NCI-H2107 (cell line): ENCODE measurements at places on chromosomes 4 and X.

- DNase-seq, result no peak
These were observed 217.3 kb upstream of the TAPT1 start for GRCh38 chr4:16443504-16444088.

DNA sequence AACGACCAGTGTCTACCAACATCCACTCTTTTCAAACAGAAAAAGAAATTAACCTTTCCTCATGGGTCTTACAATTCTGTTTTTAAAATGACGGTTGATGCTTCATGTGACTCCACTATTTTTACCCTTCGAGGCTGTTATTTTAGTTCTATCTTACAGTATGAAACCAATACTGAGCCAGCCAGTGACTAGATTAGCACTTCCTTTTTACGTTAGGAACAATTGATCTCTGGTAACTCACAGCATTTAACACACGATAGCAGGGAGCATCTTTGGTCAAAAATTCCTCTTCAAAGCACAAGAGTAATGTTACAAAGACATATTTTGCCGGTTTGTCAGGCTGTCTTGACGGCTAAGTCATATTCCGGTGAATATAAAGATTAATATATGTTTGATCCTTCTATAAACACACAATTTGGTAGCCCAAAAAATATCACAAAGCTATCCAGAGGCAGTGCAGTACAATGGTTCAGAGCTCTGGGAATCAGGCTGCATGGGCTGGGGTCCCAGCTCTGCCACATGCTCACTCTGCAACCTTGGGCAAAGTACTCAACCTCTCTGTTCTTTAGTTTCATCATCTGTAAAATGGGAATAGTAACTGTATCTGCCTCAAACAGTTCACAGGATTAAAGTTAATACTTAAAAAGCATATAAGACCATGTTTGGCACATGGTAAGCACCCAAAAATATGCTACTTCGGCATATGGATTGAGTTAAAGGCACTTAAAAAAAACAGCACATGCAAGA, 62.9 kb upstream of the TXK start:
- no peak for DNase-seq

- DNase-seq, result no peak
These were observed 317.5 kb downstream of the DHRSX start for GRCh38 chrX:2183193-2183725.

- DNase-seq, result no peak
These were observed 666.2 kb downstream of the DMD start for GRCh38 chrX:32545101-32545500.

- DNase-seq, result no peak
These were observed 95.3 kb downstream of the GRID2 start for GRCh38 chr4:92399032-92399431.

GRCh38 chrX:134782796-134783195, 124.5 kb upstream of the PLAC1 start:
- no peak for DNase-seq

GRCh38 chr4:720111-720860, 14.7 kb downstream of the PCGF3 start:
- no peak for DNase-seq

DNA sequence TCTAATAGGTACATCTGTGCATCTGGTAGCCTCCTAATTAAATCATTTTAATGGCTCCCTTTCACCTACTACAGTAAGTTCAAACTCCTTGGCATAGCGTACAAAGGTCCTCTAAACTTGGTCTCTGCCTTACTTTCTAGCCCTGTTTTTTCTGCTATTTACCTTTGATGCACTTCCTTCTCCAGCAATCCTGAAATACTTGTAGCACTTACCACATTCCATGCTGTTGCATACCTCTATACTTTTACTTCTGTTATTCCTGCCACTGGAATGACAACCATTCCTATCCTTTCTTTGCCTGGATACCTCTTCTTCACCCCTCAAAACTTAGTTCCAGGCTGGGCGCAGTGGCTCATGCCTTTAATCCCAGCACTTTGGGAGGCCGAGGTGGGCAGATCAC, 56.6 kb upstream of the LHFPL1 start:
- DNase-seq, result no peak

GRCh38 chrX:11309220-11309619, 16.0 kb downstream of the AMELX start:
- DNase-seq, result no peak

DNA sequence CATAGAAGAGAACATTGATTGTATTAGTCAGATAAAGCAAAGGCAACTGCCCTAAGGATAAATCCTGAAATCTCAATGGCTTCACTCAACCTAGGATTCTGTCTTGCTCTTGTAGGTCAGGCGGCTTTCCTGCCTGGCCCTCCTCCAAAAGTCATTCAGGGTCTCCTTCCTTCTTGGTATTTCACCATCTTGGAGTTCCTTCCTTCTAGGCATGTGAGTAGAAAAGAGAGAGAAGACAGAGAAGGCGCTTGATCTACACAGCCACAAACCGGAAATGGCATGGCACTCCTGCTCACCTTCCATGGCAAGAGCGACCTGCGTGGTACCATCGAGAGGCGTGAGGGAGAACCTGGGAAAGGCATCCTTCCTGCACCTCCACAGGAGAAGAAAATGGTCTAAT, 45.3 kb upstream of the HELT start:
- DNase-seq, result no peak

DNA sequence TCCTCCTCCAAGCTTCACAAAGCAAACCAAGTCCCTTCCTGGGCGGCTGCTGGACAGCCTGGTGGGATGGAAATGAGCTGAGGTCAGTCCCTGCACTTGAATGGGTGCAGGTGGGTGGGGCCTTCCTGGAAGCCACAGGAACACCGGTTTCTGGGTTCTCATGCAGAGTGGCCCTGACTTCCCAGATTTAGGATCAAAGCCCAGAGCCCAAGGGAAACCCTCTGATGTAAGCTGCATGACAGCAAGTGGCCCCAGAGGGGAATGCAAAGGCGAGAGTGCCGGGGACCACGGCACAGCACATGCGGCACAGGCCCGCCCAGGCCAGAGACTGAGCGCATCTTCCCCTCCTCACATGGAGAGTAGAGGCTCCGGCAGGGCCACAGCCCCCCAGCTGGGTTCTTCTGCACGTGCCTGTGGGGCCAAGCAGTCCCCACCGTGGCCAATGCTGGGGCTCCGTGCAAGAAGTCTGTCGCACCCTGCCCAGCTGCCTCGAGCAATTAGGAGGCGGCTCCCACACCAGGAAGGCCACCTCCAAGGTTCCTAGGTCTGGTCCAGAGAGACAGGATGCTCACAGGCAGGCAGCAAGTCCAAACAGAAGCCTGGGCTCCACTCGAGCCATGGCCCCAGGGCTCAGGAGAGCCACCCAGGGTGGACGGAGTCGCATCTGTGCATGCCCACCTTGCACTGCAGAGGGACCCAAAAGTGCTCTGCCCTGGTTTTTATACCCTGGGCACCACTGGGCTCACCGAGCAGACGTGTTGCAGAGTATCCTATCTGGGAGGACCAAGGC, 83.0 kb downstream of the HTRA3 start:
- DNase-seq, result no peak

- no peak for DNase-seq
These were observed 103.5 kb downstream of the GPR143 start for GRCh38 chrX:9662148-9662547.
